ENCODE measurements at places on chromosomes 2 and 18. TPM values are rescaled to one million over a fixed set of nuclear protein-coding genes. Genes with fewer than 3 reads are reported as not detected.

GKN2 gene
- total RNA-seq: not detected

DNA sequence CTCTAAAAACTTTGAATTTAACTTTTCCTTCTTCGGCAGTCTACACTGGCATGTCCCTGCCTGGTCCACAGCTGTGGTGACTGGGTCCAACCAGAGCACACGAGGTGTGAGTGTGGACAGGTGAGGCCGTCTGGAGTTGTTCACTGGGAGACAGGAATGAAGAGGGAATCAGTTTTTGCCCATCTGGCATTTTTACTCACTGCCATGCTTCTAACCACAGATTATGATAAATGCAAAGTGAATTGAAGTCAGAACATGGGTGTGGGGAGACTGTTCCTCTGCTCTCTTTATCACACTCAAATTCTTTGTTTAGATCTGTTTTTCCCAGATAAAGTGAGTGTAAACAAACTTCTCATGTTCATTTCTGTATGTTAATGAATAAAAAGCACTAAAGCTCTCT is 54.7 kb upstream of the PIEZO2 start:
- DNase-seq: no peak

DNA sequence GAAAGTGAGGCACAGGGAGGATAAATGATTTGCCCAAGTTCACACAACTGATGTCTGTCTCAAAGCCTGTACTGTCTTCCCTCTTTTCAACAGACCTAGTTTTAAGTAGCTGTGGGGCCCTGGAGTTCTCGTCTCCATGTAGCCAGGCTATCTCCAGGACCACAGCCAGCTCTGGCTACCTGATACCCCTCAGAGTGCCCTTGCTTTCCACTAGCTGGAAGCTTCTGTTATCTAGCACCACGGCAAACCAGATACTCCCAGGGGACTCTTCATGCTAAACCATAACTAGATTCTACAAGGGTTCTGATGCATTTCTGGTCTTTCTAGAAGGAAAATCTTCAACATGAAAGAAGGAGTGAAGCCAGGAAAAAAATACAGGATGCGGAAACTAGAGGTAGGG is 137.3 kb downstream of the GALNT14 start:
- no peak for DNase-seq

DNA sequence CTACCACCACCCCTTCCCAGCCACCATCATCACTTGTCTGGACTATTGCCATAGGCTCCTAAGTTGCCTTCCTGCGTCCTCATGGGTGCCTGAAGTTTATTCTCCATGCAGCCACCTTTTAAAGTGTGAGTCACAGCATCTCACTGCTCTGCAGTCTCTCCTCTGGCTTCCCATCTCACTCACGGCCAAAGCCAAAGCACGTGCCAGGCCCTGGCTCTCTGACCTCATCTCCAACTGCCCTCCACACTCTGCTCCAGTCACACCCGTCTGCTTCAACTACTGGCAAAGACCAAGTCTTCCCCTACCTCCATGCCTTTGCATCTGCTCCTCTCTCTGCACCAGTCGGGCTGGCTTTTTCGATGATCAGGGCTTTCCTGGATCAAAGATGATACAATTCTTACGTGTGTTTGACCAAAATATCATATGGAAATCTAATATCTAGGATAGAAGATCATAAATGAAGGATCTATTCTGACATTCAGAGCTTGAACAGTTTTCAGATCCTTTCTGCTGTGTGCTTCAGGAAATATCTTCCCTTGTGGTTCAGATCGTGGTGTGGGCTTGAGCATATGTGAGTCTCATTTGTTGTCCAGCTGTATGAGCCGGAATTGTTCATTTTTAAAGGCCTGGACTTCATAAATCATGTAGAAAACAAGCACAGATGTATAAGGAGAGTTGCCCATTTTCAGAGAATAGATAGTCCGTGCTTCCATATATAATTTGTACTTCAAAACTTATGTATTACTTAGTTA is 175.6 kb downstream of the PRKCE start:
- no peak for DNase-seq

- no peak for DNase-seq
These were observed 210.9 kb downstream of the L3MBTL4 start for GRCh38 chr18:6203791-6204190.

DNA sequence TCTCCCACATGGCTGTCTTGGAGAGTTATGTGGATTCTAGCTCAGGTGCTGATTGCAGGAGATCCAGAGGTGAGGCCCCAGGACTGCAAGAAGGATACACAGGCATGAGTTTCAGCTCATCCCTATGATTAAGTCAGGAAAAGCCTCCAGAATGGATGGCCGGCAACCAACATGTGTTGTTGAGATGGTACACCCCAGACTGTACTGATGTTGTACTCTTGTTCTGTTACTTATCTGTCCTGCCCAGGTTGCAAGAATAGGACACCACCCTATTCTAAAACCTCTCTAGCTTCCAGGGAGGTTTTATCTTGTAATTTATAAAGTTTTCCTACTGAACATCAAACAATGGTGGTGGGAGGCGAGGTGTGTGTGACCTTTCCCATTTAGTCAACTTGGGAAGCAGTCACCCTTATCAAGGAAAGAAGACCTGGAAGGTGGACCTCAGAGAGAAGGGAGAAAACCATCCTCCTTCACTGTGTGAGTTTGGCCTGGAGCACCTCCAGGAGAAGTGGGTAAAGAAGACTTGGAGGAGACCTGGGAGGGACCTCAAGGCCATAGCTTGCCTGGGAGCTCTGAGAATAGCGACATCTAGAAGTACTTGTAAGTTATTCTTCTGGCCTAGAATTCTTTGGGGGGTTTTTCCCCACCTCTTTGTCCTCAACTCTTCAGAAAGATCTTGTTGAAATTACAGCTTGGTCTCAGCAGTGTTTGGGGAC is 8.6 kb downstream of the FAM124B start:
- no peak for DNase-seq

GRCh38 chr2:170088776-170089175 is 89.2 kb upstream of the MYO3B start:
- DNase-seq: no peak

- DNase-seq: no peak
These were observed 27.9 kb downstream of the HNMT start for GRCh38 chr2:137992039-137992646.

GRCh38 chr2:148021059-148021861 is at the start of gene MBD5:
Gene MBD5 (plus strand): TSS chr2:148021091.
- DNase-seq: peak; percentile 63

- no peak for DNase-seq
These were observed 176.4 kb upstream of the CHST9 start for GRCh38 chr18:27361477-27361876.

DNA sequence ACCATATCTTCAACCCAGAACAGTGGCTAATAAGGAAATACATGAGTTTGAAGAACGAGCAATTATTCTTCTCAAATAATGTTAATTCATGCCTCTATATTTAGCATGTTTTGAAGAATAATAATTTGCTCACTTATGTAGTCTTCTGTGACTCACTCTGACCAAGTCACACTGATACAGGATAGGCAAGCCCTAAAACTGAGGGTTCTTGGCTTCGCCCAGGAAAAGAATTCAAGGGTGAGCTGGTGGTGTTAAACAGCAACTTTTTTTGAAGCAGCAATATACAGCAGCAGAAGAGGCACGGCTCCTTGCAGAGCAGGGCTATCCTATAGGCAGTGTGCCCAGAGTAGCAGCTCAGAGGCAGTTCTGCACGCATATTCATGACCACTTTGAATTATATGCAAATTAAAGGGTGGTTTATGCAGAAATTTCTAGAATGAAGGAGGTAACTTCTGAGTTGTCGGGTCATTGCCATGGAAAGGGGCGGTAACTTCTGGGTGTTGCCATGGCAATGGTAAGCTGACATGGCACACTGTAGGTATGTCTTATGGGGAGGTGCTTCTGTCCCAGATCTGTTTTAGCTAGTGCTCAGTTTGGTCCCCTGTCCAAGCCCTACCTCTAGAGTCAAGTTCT is 200.6 kb downstream of the RND3 start:
- DNase-seq: no peak

- no peak for DNase-seq
These were observed 293.9 kb downstream of the KIAA1328 start for GRCh38 chr18:37122877-37123276.

DNA sequence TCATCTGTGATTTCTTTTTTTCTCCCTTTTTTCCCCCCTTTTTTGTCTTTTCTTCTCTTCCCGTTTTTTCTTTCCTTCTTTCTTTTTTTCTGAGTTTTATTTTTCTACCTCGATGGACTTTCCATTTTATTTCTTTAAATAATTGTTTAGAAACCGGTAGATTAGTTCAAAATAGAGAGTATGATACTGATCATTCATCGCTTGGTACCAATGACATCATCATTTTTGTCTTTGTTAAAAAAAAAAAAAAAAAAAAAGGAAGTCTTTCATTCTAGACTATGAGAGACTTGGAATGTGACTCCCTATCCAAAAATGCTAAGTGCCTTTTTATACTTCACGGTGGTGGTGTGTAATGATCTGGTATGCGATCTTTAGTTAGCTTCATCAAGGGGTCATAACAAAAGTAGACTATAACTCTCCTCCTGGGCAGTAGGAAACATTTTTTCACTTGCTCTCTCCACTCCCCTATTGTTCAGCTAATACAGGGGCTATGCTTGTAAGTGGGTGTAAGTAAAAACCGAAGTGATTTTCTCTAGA is 1517.5 kb upstream of the ZEB2 start:
- DNase-seq: no peak

- DNase-seq: no peak
These were observed 89.7 kb upstream of the COL3A1 start for GRCh38 chr2:188884517-188884916.

GRCh38 chr18:32623563-32623962 is 149.3 kb downstream of the KLHL14 start:
- DNase-seq: no peak

DNA sequence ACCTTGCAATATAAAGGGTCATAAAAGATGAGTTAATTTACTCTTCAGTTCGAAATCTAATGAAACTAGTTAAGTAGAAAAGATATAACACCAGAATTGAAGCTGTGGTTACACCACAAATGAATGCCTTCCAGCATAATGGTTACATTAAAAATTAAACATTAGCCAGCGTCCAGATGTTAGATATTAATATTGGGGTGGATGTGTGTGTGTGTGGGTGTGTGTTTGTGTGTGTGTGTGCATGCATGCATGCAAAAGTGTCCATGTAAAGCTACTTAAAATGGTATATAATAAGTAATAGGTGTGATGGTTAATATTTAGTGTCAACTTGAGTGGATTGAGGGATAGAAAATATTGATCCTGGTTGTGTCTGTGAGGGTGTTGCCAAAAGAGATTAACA is 170.4 kb upstream of the FN1 start:
- no peak for DNase-seq

- no peak for DNase-seq
These were observed 85.3 kb downstream of the VWA3B start for GRCh38 chr2:98172150-98172765.

- no peak for DNase-seq
These were observed 267.4 kb downstream of the DYSF start for GRCh38 chr2:71720596-71721361.

GRCh38 chr2:181036848-181037603 is 56.6 kb downstream of the UBE2E3 start:
- DNase-seq: peak; percentile 27

DNA sequence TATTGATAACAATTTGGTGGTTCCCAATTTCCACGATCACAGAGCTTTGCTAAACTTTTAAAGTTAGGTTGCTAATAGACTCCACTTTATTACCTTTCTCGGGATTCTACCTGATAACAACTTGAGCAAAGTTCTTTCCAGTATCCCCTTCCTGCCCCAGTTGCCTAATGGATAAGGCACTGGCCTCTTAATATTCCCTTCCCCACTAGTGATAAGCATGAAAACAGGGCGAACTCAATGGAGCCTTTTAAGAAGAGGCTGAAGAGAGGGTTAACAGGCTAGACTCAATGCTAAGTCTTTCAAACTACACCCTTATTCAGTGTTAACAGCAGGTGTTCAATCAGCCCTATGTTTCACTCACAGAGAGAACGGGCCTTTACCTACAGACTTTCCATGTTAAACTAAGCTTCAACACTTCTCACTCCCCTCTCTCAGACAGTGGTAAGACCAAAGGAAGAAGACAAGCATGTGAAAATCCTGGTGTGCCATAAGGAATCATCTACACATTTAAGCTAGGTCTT is 75.8 kb downstream of the ANKRD44 start:
- DNase-seq: no peak

- no peak for DNase-seq
These were observed 115.2 kb downstream of the OSBPL6 start for GRCh38 chr2:178309541-178309940.

DNA sequence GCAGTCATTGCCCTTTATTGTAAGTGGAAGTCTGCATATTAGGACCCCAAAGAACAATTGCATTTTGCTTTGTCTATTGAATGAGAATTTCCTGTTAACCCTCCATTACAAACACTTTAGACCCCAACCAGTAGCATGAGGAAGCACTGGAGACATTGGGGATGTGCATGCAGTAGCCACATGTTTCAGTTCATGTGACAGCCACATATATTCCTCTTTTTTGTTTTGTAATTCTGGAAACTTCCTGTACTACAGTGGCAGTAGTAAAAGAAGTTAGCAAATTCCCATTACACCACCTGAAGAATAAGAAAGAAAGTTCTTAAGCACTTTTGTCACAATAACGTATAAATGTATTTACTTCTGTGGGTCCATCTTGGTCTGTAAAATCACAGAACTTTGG is 281.1 kb upstream of the SLC14A2 start:
- DNase-seq: no peak

DNA sequence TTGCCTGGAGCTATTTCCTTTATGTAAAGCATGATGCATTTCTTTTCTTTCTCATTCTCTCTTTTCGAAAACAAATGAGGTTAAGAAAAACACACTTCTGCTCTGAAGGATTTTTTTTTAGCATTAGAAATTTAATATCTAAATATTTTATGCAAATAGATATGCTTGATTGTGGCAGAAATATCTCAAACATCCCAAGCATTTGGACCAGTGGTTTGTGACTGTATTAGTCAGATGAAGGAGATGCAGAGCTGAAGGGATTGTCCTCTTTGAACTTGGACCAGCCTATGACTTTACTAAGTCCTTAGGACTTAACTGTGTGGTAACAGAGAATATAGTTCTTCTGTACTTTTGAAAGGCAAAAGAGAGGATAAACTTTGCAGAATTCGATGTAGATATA is 335.9 kb upstream of the NT5C1B start:
- DNase-seq: no peak

- DNase-seq: no peak
These were observed 11.6 kb downstream of the KCNH7 start for GRCh38 chr2:162826921-162827320.

DNA sequence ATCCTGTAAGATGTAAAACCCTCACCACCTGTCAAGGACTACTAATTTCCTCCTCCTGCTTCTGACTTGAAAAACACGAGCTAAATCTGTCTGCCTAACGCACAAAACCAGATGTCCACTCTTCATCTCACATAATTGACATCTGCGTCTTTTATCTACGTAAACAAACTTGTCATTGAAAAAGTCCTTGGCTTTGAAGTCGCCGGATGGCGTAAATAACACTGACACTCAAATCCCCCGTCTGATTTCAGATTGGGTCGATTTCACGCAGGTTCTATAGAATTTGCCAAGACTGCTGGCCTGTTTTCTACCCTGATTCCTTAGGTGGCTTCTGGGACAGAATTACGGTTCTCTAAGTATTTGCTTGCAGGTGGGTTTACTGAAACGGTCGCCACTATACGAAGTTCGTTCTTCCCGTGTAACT is 539 bp upstream of the MOB4 start:
- DNase-seq: no peak
